ENCODE measurements at places on chromosomes 7 and 10.

GRCh38 chr7:5053175-5053574 is 7.5 kb downstream of the RBAK start:
- DNase-seq, result no peak

- no peak for DNase-seq
These were observed 30.0 kb downstream of the AGR3 start for GRCh38 chr7:16851829-16852228.

- DNase-seq, result no peak
These were observed 195.8 kb upstream of the SEMA3C start for GRCh38 chr7:81114633-81115032.

DNA sequence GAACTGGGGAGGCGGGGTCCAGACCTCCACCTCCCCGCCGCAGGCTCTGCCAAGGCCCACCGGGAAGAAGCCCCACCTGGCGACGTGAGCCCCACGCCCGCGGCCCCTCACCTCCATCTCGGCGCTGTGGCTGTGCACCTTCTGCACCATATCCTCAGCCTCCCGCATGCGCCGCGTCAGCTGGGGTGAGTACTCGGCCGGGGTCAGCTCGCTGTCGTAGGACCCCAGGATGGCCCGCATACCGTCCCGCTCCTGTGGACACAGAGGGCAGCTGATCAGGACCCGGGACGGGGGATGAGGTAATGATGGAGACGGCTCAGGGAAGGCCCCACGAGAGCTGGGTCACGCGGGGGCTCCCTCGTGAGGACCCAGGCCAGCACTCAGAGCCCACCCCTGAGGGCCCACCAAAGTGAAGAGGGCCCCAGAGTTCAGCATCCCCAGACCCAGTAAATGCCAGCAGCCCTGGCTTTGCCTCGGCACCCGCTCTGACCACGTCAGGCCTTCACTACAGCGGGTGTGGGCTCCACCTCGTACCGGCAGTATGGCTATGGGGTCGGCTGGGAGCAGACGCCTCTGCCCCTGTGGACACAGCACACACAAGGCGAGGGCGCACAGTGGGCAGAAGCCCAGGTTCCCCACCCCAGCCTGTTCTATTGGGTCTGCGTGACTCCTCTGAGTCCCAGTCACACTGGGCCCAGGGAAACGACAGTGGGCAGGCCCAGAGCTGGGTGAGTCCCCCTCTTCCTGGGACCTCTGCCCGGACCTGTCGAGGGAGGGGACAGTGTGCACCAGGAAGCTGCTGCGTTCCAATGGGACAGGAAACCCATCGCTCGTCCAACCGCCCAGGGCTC is 218.1 kb downstream of the MAD1L1 start:
- no peak for DNase-seq

DNA sequence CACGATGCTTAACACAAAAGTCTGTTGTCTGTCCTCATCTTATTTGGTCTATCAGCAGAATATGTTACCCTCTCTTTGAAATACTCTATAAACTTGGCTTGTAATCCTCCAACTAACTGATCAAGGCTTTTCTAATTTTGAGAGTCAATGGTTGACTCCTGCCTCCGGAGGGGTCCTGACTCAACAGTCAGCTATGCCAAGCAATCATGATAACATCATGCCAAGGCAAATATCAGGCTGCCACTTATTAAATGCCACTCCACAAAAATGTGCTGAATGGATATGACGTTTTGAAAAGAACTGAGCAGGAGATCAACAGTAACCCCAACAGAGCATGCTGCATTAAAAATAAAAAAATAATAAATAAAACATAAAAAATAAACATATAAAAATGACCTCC is 116.1 kb downstream of the PARD3 start:
- no peak for DNase-seq

GRCh38 chr7:66953044-66953427 is 32.0 kb downstream of the TMEM248 start:
- no peak for DNase-seq

GRCh38 chr10:29569795-29570194 is 65.0 kb downstream of the SVIL start:
- no peak for DNase-seq

- no peak for DNase-seq
These were observed 25.5 kb downstream of the ZNRF2 start for GRCh38 chr7:30309842-30310435.

DNA sequence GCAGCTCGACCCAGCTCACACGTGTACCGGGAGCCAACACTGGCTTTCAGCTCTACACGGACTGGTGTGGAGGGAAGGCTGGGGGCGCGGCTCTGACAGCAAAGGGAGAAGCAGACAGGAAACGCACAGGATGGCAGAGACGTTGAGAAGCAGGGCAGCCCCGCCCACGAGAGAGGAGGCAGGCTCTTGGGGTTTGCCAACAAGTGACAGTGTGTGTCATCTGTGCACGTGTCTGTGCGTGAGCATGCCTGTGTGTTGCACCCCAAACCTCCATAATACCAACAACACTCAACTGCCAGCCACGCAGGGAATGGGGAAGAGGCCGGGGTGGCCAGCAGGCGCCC is 64.4 kb upstream of the PDGFA start:
- no peak for DNase-seq

DNA sequence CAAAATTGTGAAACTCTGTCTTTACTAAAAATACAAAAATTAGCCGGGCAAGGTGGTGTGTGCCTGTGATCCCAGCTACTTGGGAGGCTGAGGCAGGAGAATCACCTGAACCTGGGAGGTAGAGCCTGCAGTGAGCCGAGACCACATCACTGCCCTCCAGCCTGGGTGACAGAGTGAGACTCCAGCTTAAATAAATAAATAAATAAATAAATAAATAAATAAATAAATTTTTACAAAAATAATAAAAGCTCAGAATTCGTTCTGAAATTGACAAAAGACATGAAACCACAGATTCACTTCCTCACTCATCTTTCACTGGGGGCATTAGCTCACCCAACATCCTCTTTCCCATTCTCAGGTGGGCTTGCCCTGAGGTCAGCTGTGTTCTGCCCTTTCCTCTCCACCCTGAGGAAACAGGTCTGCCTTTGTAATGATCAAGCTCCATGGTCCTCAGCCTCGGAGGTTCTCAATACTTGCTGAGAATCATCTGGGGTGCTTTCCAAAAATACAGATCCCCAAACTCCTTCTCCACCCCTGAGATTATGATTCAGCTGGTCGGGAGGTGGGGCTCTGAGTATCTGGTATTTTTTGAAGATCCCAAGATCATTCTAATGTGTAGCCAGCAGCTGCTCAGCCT is 29.2 kb upstream of the APBB1IP start:
- DNase-seq, result no peak

DNA sequence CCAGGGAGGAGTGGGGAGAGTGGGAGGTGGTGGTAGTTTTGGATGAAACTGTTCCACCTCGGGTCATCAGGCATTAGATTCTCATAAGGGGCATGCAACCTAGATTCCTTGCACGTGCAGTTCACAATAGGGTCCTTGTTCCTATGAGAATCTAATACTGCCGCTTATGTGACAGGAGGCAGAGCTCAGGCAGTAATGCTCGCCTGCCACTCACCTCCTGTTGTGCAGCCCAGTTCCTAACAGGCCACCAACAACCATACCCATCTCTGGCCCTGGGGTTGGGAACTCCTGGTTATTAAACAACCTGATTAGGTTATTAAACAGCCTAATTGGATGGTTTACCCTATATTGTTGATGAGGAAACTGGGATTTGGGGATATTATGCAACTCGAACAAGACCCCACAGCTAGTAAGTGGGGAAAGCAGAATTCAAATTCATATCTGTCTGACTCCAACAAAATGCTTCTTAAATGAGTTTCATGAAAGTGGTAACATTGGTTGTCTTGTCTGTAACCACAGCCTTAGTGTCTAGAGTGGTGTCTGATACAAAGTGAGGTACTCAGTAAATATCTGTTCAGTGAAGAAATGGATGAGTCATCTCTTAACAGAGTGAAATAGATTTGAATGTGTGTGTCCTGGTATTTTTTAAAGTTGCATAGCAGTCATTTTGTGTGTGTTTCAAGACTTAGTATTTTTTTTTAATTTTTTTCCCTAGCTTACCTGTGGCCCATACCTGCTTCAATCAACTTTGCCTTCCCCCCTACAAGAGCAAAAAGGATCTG is 101.6 kb downstream of the HECTD2 start:
- DNase-seq, result no peak

DNA sequence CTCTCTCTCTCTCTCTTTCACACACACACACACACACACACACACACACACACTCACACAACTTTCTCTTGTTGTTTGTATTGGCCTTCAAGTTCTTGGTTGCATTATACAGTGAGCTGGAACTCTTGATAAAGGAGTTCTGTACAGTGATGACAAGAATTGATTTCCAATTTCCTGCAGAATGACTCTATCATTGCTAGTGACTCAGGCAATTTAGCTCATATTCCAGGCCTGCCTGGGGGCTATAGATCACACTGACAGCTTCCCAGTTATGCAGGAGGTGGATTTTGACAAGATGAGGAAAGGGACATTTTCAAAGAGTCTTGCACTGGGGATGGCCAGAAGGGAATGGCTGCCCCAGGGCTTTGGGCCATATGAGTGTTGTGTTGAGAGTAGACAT is 508.8 kb downstream of the TYW1 start:
- no peak for DNase-seq

GRCh38 chr7:44755698-44756627 is 7.3 kb downstream of the ZMIZ2 start:
- DNase-seq, result no peak

DNA sequence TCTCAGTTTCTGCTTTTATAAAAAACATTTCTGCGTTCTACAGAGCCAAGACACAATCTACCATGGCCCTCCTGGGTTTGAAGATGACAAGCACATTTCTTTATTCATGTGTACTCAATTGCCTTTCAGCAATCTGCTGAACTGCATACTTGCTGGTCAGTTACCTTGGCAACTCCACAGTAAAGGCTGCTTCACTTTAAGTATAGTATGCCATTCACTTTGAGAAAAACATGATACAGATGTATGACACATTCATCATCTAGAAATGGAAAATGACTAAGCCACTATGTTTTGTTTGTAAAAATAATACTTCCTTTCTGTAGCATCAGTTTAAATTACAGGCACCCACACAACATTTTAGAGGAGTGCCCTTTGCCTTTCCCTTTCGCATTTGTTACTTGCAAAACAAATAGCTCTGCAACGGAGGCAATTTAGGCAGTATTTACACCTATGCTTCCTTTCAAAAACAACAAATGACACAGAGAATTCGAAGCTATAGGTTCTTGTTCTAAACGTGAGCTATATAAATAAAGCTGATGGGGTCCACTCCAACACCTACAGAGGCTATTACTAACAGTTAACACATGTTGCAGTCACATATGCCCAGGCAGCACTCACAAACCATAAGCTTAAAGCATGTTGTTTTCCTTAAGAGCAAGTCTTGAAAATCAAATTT is 23.5 kb downstream of the SGCE start:
- DNase-seq, result no peak

DNA sequence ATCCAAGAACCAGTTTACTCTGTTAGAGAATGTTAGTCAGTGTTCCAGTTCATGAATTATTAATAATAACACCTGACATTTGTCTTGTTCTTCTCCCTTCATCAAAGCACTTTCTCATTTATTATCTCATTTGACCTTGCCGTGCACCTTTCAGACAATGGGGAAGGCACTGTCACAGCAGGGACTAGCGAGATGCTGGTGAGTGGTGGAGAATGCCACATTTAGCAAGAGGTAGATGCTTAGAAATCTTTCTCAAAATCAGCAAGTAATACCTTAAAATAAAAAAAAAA is 34.2 kb upstream of the XRCC2 start:
- DNase-seq, result no peak

DNA sequence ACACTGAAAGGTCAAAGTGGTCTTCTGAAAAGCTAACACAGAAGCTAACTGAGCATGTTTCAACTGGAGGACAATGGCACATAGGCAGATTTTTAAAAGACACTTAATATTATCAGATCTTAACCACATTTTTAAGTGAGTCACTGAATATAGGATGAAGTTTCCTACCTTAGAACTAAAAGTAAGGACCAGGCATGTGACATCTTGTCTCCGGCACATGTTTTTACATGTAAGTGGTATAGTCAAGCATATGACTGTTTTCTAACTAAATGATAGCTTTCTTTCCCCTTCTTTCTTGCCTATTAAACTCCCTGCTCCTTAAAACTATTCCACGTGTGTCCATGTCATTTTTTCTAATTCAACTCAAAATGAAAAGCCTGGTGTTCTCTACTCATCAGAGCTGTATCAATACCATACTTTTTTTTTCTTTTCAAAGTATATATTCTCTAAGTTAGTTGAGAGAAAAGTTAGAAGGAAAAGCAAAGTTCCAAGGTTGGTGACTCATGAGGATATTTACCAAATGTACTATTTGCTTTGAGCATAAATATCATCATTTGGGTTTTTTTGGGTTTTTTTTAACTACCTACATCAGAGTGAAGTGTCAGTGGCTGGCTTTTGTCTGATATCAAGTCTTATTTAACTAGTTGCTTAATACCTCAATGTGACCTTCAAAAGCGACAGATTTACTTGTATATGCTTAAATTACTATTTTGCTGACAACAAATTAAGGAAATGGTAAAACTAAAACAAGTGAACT is 127.5 kb downstream of the CRPPA start:
- no peak for DNase-seq

- DNase-seq, result peak; percentile 17
These were observed 204.7 kb downstream of the CNTNAP2 start for GRCh38 chr7:146321301-146321700.

DNA sequence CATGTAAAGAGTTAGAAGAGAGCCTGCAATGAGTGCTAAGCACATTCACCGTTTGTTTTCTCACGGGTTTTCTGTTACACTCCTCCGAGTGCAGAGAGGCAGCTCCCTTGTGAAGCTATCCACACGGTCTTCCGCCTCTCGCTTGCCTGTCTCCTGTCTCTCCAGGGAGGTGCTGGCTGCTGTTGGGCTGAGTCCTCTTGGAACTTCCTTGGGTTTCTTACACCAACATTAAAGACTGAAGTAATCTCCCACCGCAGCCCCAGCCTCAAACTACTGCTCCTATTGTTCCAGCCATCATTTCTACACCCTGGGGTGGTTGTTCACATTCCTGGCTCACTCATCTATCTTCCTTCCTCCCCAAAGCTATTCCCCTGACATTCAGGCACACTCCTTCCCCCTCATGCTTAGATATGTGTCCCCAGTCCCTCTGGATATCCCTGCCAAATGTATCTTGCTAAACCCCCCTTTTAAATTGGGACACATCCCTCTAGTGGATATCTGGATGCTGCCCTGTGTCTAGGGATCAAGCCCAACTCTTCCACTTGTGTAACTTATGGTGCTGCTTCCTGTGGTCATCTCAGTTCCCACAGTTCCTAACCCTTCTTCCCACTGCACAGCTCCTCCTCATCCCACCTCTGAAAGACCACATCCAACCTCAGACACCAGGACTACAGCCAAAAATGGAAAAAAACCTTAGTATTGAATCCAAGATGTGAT is 14.1 kb downstream of the ESYT2 start:
- no peak for DNase-seq

GRCh38 chr7:116710764-116711452 is 38.9 kb downstream of the MET start:
- DNase-seq, result no peak

DNA sequence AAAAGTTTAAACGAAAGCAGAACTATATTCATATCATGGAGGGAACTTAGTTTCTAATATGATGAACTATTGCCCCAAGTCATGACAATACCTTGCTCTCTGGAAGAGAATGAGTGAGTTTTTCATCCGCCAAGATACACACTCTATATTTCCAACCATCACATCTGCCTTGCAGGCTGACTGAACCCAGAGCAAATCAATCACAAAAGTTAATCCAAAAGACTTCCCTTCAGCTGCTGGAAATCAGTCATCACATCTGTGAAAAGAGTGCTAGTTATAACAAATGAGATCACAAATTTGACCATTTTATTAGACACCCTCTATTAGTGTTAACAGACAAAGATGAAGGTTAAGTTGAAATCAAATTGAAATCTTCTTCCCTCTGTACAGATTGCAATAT is 261.7 kb upstream of the PRKCQ start:
- DNase-seq, result no peak
